AML-193 (cell line): ENCODE measurements at places on chromosomes 5 and 9.

- DNase-seq, result peak; percentile 64
Measured at GRCh38 chr9:72292256-72292682, 72.7 kb downstream of the ZFAND5 start.

DNA sequence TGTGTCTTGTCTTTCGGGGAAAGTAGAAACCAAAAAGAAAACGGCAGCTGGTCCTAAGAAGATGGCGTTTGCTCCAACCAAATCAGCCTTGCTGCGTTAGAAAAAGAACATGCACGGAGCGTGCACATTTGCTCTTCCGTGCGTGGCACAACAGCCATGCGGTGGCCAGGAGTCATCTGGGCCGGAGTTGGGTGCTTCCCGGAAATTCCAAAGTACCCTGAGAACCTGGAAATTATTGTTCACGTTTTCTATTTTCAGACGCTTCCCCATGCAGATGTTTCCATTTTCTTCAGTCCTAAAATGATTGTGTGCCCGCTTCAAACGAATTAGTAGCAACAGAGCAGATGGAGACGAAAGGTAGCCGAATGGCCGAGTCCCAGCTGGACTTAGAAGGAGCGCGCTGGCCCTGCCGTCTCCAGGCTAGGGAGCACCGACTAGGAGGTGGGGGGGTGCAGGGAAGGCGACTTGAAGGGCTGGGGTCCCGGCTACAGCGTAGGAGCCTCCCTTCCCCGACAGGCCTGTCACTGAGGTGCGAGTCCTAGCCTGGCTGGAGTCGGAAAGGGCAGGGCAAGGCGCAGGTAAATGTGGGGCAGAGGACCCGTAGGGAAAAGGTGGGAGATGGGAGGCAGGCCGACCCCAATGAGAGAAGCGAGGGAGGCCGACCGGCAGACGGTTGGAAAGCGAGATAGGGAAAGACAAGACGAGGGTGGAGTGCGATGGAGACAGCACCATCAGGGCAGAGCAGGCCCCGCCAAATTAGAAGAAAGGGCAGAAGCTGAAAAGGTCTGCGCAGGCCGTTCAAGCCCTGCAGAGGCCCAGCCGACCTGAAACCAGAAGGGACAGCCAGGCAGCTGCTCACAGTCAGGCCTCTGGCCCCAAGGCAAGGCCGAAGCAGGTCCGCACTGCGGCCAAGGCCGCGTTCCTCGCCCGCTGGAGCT is 1.4 kb downstream of the BARX1 start:
- no peak for DNase-seq

DNA sequence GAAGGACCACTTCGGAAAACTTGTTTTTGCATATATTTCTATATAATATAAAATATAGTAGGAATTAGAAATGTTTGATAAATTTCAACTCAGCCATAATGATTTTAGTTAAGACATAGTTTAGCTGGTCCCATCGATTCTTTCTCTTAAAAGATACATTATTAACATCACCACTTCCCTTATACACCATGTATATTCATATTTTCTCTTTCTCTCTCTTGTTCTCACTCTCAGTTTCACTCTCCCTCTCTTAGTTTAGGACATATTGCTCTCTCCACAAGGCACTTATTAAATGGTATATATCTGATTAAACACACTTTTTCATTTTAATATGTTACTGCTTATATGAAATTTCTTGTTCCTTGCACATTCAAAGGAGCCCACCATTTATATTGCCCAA is 90.1 kb upstream of the RASEF start:
- no peak for DNase-seq

GRCh38 chr5:178310130-178310865 is 77.7 kb upstream of the PHYKPL start:
- DNase-seq, result no peak

- DNase-seq, result no peak
Measured at GRCh38 chr5:75632321-75632720, 21.1 kb downstream of the ANKDD1B start.

DNA sequence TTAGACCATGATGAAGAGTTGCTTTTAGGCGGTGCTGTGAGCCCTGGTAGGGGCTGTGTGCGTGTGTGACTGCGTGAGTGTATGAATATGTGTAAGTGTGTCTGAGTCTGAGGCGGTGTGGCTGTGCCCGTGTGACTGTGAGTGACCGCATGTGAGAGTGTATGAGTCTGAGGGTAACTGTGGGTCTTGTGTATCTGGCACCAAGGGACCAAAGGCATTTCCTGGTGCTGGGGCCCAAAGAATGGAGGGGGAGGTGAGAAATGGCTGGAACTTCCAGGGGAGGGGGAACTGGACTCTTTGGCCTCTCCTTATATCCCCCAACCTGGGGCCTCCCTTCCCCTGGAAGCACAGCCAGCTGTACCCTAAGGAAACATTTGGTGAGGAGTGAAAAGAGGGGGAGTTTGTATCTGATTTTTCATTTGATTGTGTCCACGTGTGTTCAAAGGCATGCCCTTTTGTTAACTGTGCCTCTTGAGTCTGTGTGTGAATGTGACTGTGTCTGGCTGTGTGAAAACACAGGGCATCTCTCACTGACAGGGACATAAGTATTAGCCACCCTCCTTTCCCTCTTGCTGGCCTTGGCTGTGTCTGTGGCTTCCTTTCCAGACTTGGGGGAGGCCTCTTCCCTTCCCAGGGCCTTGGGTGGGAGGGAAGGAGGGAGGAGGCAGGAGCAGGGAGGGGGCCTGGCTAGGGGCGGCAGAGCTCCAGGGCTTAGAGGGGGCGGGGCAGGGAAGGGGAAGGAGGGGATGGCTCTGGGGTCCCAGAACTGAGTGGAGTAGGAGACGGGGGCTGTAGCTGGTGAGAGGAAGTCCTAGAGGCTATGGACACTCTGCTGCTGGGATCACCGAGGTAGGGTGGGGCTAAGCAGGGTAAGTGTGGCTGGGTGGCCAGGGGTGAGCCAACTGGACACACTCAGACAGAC is 1.4 kb downstream of the IL11RA start:
- DNase-seq, result no peak

DNA sequence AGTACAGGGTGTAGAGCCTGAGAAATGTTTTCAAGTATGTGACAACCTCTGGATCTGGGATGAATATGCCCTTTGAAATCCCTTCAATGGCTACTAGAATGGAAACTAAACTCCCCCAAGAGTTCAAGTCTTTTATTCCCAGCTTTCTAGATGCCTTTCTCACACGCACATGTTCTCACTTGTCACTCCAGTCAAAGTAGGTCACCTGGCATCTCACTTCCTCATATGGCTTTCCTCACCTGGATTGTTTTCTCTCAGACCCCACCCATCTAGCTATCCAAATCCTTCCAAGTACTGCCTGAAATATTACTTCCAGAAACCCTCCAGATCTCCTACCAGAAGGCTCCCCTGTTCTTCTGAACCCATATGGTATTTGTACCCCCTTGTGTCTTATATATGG is 615.4 kb upstream of the KLF4 start:
- no peak for DNase-seq

DNA sequence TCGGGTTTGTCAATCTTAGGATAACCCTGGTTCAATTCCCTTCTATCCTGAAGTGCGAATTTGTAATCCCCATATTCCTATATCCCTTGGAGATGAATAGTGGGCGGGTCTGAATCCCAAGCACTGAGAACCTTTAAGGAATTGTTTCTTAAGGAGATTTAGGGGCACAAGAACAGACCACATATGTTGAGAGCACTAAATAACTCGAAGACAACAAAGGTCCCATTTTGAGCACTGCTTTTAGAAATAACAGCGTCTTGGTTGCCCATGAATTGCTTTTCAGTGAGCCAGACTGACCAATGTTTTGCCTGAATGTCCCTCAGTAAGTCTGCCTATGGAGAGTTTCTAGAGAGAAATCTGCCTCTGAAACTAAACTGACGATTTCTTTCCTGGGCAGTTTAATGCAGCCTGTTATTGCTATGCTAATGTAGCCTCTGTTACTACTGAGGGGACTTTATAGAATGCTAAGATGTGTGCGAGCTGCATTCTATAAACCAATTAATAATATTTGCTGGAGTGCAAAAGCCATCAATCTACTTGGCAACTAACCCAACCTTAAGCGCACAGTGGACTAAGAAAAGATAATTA is 445.0 kb upstream of the DMAC1 start:
- no peak for DNase-seq

GRCh38 chr5:158634714-158635113 is 465.0 kb downstream of the EBF1 start:
- DNase-seq, result no peak

DNA sequence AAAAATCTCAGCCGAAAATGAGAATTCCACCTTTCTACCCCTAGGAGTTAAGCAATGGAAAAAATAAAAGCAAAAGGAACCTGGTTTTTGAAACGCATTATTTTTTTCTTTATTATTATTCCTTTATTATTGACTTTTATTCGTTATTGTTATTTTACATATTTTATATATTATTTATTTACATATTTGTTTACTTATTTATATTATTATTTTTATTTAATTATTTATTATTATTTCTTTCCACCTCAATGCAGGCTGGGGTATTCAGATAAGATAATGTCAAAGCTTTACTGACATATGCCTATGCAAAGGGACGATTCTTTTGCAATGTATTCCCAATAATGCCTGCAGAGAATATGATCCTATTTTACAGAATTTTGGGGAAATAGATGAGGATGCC is 16.7 kb downstream of the UGT3A2 start:
- no peak for DNase-seq

GRCh38 chr5:75824323-75824722 is 107.1 kb upstream of the POC5 start:
- DNase-seq, result no peak

GRCh38 chr9:27460226-27461023 is 63.7 kb upstream of the IFNK start:
- peak; percentile 17 for DNase-seq

GRCh38 chr9:13100914-13101572 is 178.4 kb downstream of the MPDZ start:
- no peak for DNase-seq

GRCh38 chr5:143198332-143198731 is 205.2 kb downstream of the NR3C1 start:
- no peak for DNase-seq

- no peak for DNase-seq
Measured at GRCh38 chr5:148984345-148984744, 78.5 kb downstream of the SH3TC2 start.

DNA sequence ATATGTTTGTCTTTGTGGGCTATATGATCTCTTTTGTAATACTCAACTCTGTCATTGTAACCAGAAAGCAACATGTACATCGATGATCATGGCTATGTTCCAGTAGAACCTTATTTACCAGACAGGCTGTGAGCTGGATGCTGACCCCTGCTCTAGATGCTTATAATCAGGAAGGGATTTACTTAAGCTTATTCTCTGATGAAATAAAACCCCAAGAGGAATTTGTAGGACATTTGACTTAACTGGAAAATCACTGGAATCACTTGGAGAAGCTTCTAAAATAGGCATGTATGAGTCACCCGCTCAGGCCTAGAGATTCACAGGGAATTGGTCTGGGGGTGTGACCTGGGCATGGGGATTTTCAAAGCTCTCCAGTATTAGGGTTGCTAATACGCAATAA is 285.8 kb upstream of the ZNF608 start:
- no peak for DNase-seq

GRCh38 chr5:90134892-90135291 is 274.7 kb downstream of the CETN3 start:
- DNase-seq, result no peak

GRCh38 chr9:77125665-77126064 is 51.7 kb upstream of the VPS13A start:
- no peak for DNase-seq

DNA sequence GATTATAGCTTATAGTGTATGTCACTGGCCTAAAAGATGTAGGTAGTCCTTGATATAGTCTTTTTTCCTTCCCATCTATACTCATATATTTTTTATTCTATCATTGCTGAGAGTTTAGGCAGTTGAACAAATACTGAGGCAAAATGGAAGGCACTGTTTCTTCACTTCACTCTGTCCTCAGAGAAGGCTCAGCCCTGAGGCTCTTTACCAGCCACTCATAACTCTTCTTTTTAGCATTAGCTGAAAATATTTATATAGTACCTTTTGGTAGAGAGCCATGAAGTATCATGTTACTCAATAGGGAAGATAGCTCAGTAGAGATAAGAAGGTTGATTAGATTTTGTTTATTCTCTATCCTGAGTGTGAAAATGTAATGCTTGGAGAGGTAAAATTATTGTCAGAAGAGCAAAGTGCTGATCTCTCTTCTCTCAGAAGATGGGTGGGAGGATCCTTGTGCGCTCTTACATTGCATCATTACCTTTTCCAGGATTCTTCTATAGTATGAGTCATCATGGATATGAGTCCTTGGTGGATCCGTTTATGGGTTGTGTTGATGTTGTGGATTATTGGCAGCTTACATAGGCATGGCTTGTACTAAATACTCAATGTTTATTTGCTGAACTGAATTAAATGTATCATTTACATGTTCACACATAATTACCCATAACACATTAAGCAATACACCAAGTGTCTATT is 88.1 kb downstream of the ANXA1 start:
- no peak for DNase-seq

DNA sequence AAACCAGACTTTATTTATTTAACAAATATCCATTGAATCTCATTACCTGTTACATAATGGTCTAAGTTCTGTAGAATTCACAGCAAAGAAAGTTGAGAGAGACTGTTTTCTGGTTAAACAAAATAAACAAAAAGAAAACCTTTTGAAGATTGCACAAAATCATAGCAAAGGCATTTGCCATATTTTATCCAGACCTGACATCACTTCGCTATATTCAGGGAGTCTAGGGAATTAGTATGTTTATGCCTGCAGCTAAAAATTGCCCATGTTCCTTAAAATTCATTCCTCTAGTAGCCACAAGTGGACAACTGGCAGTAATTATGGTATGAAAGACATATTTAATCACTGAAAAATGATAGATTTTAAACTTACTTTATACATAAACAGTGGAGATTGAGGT is 577.0 kb upstream of the DAB2 start:
- no peak for DNase-seq

GRCh38 chr9:101201630-101202029 is 173.1 kb downstream of the PLPPR1 start:
- no peak for DNase-seq

DNA sequence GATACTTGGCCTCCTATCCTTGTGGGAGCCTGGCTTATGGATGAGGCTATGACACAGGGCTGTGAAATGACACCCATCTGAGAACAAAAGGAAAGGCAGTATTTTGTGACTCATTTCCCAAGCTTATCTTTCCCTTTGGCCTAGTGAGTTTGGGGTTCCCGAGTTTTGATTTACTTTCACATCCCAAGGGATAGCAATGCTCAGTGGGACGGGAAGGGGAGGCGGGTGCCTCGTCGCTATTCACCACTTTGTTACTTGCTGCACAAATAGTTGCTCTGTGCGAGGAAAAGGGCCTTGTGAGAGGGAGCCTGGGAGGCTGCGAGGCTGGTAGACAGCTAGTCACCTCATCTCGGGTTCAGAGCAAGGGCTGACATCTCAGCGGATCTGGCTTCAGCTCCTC is 59.1 kb upstream of the ENTREP1 start:
- no peak for DNase-seq
